ENCODE measurements at places on chromosomes 12 and 14. TPM values are rescaled to one million over a fixed set of nuclear protein-coding genes. Genes with fewer than 3 reads are reported as not detected.

DNA sequence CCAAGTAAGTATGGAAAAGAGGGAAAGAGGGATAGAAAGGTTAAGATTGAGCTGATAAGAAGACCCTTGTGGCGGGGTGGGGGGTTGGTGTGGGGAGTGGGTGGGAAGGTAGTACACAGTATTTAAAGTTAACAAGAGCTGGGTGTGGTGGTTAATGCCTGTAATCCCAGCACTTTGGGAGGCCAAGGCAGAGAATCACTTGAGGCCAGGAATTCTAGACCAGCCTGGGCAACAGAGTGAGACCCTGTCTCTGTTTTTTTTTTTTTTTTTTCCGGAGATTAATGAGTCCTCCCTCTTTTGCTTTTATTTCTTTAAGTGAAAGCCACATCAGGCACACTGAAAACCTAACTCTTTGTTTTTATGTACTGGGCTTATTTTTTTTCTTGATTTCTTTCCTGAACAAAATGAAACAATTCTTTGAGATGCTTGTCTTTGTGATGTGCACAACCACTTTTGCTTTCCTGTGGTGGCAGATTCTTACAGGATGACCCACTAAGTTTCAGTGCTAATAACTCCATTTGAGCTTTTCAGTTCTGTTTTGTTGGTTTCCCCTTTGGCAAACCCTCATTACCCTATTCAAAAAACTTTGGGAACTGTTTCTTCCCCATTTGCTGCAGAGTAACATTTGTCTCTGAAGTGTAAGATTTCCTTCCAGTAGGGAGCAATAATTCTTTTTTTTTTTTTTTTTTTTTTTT is 54.8 kb downstream of the WNK1 start:
- no peaks in the 10 kb centered on the region for H3K27me3 ChIP-seq
- no peak overlapping the region for H3K4me3 ChIP-seq
- H3K4me1 ChIP-seq: peaks cover 9% of the 10 kb centered on the region
- H3K36me3 ChIP-seq: no peaks in the 10 kb centered on the region

GRCh38 chr14:74649673-74650072 is 37.6 kb upstream of the LTBP2 start:
- no peak overlapping the region for H3K4me3 ChIP-seq
- H3K27me3 ChIP-seq: no peaks in the 10 kb centered on the region
- no peak for DNase-seq
- peaks cover 40% of the 10 kb centered on the region for H3K4me1 ChIP-seq

DNA sequence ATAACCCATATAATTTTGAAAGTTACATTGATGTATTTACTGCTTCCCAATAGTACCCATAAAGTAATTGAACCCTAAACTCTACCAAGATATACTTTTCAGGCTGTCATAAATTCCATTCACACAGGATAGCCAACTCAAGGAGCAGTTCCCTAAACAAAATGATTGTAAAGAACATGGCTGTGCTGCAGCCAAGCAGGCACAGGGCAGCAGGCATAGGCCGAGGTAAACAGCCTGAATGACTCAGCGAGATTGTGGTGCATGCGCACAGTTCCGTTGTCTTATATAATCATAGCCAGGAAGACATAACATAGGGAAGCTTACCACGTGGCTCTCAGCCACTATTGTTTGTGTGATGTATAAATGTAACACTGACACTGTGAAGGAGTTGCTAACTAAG is 344.9 kb downstream of the FSCB start:
- no peak for DNase-seq
- no peaks in the 10 kb centered on the region for H3K4me1 ChIP-seq
- no peak overlapping the region for H3K27ac ChIP-seq
- H3K36me3 ChIP-seq: no peaks in the 10 kb centered on the region
- H3K27me3 ChIP-seq: no peaks in the 10 kb centered on the region
- no peak overlapping the region for H3K4me3 ChIP-seq

GRCh38 chr14:50714450-50715073 is 46.5 kb upstream of the SAV1 start:
- no peaks in the 10 kb centered on the region for H3K27me3 ChIP-seq
- H3K36me3 ChIP-seq: no peaks in the 10 kb centered on the region
- peaks cover 5% of the 10 kb centered on the region for H3K4me1 ChIP-seq
- no peak overlapping the region for H3K27ac ChIP-seq
- peak; percentile 38 for DNase-seq

DNA sequence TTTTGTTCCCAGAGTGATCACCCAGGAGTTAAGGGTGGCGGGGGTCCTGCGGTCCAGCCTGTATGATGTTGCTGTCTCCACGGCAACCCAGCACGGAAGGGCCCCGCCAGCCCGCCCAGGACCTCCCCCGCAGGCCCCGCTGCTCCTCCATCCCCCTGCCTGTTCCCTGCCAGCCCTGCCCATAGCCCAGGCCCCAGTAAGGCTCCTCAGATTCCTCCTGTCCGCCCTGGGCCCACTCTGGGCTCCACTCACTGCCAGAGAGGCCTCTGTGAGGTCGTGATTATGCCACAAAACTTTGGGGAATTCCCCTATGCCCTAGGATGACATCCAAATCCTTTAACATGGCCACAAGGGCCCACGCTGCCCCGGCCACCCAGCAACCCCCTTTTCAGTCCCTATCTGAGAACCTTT is 20.8 kb downstream of the HSP90AA1 start:
- no peak for DNase-seq
- no peaks in the 10 kb centered on the region for H3K36me3 ChIP-seq
- H3K27me3 ChIP-seq: no peaks in the 10 kb centered on the region
- no peak overlapping the region for H3K4me3 ChIP-seq
- no peaks in the 10 kb centered on the region for H3K4me1 ChIP-seq

GRCh38 chr12:86260183-86260582 is 4.0 kb upstream of the MGAT4C start:
- no peaks in the 10 kb centered on the region for H3K36me3 ChIP-seq
- H3K4me1 ChIP-seq: no peaks in the 10 kb centered on the region
- no peak for DNase-seq
- no peak overlapping the region for H3K27ac ChIP-seq
- no peaks in the 10 kb centered on the region for H3K27me3 ChIP-seq
- no peak overlapping the region for H3K4me3 ChIP-seq

GRCh38 chr12:92035477-92035876 is 110.2 kb downstream of the BTG1 start:
- no peaks in the 10 kb centered on the region for H3K27me3 ChIP-seq
- DNase-seq: no peak
- peak overlapping the region; percentile 52 for H3K27ac ChIP-seq
- H3K4me1 ChIP-seq: peaks cover 4% of the 10 kb centered on the region
- no peak overlapping the region for H3K4me3 ChIP-seq
- no peaks in the 10 kb centered on the region for H3K36me3 ChIP-seq

Gene SSPN
- 7.8 TPM for total RNA-seq

GRCh38 chr12:23617749-23618148 is 331.7 kb downstream of the SOX5 start:
- H3K27ac ChIP-seq: no peak overlapping the region
- H3K27me3 ChIP-seq: no peaks in the 10 kb centered on the region
- no peaks in the 10 kb centered on the region for H3K4me1 ChIP-seq
- H3K36me3 ChIP-seq: no peaks in the 10 kb centered on the region
- no peak for DNase-seq

Gene CCDC184
- 0.18 TPM for total RNA-seq
